Brain pericyte (primary cell): ENCODE measurements at places on chromosomes 4 and X.

- DNase-seq, result no peak
Measured at GRCh38 chr4:132059227-132059626, 1089.9 kb upstream of the PCDH10 start.

- no peak for DNase-seq
Measured at GRCh38 chr4:95213366-95213765, 335.4 kb downstream of the UNC5C start.

DNA sequence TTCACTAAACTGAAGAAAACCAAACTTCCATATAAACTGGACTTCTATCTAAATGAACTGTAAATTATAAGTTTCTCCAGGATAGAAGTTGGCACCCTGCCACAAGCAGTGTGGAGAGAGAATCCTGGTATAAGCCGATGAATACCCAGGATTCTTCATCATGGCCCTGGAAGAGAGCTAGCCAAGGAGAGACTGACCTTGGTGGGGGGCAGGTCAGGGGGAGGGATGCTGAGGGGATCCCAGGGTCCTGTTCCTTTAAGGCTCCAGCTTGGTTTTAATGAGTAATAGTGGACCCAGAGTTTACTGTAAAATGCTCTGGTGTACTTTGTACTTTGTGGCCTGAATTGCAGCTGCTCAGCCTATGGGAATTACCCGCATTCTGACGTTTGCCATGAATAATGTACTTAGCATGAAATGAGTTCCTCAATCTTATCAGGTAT, 16.9 kb downstream of the RASSF6 start:
- no peak for DNase-seq

DNA sequence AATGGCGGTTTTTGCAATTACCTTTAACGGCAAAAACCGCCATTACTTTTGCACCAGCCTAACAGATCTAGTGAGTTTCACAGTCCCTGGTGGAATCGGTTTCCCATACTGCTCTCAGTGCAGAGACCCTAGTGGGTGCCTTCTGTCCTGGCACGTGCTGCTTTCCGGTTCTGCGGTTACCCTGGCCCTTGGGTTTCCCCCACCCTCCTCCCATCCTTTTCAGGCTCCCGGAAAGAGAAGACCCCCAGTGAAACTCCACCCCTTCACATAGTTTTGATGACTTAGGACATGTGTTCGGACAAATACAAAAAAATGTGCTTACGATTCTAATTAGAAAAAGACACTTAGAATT, 36.9 kb downstream of the NLGN3 start:
- DNase-seq, result peak; percentile 0

DNA sequence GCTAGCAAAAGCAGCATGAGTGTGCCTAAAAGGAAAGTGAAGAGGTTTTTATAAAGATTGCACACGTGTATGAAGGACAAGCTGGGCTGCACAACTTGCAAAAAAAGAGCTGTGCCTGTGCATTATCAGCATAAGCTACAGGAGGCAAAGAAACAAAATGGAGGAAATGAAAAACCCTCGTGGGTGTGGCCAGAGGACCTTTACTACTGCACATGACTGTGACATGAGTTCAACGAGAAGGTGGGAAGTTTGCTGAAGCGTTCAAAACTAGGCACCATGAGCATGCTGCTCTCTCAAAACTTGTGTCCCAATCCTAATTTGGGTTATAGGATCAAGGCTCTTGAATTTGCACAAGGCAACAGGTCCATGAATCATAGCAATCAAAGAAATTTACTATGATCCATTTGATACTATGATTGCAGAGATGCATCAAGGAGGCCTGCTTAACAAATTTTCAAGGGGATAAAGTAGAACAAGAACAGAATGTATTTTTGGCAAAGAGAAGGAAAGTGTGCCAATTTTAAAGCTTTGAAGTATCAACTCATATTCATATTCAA, 38.1 kb upstream of the CXorf38 start:
- DNase-seq, result no peak

- no peak for DNase-seq
Measured at GRCh38 chr4:174377613-174378012, 93.9 kb downstream of the CEP44 start.

DNA sequence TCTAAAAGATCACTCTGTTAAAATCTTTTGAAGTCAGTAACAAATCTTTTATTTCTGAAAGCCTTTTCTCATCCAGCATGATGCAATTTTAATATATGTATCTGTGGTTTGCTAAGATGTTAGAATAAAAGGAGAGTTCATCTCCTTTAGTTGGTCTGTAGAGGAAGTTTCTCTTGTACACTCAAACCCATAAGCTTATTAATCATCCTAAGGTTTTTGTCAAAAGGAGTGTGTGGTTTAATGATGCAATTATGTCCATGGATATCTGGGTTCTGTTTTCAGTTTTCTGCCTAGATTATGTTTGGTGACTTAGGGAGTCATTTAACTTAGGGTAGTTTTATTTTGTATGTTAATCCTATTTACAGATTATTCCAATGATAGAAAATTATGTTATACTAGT, 52.1 kb upstream of the NDST4 start:
- no peak for DNase-seq

DNA sequence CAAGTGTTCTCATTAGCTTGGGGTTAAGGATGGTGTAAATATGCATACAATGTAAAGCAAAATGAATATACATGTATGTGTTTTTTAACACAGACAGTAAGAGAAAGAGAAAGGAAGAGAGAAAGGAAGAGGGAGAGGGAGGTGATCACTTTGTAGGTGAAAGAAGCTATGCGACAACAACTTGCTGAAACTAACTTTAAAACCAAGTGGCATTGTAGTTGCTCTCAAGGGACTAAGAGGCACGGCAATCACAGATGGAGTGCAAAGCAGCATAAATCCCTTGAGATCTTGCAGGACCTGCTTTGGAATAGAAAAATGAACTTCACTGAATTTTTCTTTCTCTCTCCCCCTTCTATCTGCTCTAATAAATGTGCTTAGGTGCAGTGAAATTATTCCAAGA, 1665.0 kb upstream of the TENM3 start:
- DNase-seq, result no peak

DNA sequence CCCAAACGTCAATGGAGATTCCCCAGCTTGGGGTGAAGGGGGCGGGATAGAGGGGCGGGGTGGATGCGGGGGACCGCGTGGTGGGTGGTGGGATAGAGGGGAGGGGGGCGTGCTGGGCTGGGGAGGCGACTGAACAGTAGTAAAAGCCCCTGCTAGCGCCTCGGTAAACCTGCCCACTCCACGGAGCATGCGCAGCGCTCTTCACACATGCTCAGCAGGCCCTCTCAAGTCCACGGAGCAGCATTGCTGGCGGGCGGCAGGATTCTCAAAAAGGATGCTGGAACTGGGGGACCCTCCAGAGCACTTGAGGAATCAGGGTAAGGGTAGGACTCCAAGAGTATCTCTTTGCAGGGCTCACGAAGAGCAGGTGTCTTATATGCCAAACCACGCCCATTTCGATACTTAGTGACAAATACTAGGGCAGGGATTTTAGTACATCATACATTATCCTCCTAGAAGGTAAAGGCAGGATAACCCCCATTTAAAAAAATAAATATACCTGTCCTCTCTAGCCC, 378 bp upstream of the RPS6KA6 start:
- DNase-seq, result no peak

DNA sequence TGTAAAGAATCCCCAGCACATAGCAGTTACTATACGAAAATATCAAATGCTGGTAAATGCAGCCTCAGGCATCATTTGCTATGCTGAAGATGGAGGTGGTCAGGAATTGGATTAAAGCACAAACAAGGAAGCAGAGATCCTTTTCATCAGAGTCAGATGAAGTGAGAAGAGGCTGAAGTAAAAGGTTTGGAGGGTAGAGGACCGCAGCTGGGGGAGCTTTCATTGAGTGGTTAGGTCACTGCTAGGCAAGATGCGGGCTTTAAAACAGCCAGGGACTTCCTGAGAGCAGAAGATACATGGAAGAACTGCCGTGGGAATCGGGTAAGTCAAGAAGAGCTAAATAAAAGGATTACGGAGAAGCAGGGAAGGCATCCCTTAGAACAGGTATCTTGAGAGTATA, 351.4 kb downstream of the UNC5C start:
- no peak for DNase-seq

- DNase-seq, result no peak
Measured at GRCh38 chr4:182809417-182810102, 107.6 kb downstream of the DCTD start.

DNA sequence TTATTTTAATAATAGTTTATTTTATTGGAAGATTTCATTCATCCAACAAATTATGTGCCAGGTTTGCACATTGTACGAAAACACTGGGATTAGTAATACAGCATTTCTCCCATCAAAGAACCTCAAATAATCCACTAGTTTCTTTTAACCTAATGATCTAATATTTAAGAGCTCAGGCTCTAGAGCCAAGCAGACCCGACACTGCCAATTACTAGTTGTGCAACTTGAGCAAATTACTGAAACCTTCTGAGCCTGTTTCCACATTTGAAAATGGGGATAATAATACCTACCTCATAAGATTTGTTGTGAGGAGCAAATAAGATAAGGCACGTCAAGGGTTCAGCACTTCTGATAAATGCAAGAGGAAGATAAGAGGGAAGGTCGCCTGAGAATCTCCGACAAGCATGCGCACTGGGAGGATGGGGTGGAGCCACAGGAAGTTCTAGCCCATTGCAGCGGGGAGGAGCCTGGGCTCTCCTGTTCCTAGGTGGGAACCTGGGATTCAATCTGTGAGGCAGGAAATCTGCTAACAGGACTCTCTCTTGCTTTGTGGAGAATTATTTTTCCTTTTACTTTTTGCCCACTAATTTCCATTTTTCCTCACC, 141.5 kb upstream of the SMAD1 start:
- no peak for DNase-seq

- no peak for DNase-seq
Measured at GRCh38 chr4:23130845-23131244, 438.1 kb downstream of the GBA3 start.

DNA sequence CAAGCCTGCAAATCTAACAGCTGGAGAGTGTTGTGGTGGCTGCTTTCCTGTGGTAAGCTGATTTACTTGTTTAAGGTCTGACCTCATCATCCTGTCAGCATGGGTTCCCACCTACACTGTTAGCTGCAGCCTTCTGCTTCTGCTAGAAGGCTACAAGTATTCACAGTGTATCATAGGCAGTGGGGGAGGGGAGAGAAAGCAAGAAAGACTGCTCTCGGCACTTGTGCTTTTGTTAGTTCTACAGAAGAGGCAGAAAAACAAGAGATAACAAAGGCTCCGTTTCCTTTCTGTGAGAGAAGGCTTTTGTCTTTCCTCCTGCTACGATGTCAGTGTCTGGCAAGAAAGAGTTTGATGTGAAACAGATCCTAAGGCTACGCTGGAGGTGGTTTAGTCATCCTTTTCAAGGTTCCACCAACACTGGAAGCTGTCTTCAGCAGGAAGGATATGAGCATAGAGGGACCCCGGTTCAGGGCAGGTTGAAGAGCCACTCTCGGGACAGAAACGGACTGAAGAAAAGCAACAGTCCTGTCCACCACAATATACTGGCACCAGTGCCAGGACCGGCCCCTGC, at the start of gene KLHL4:
KLHL4 (plus strand) TSS at position 232 of the 571 bp plus-strand sequence; CDS start at position 324, 92 bp downstream.
- DNase-seq, result peak; percentile 77

- no peak for DNase-seq
Measured at GRCh38 chr4:10949039-10949733, 264.6 kb upstream of the CLNK start.

DNA sequence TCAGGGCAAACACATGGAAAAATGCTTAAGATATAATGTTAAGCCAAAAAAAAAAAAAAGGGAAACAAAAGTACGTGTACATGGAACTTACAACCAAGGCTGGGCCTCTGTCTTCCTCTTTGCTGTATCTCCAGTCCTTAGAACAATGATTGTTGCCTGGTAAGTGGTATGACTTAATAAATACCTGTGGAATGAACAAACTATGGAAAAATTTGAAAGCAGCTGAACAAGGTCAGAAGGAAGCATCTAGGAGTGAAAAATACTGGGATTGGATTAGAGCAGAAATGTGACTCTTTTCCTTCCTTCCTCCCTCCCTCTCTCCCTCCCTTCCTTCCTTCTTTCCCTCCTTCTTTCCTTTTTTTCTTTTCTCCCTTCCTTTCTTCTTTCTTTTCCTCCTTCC, 54.2 kb upstream of the SMIM10 start:
- DNase-seq, result no peak

DNA sequence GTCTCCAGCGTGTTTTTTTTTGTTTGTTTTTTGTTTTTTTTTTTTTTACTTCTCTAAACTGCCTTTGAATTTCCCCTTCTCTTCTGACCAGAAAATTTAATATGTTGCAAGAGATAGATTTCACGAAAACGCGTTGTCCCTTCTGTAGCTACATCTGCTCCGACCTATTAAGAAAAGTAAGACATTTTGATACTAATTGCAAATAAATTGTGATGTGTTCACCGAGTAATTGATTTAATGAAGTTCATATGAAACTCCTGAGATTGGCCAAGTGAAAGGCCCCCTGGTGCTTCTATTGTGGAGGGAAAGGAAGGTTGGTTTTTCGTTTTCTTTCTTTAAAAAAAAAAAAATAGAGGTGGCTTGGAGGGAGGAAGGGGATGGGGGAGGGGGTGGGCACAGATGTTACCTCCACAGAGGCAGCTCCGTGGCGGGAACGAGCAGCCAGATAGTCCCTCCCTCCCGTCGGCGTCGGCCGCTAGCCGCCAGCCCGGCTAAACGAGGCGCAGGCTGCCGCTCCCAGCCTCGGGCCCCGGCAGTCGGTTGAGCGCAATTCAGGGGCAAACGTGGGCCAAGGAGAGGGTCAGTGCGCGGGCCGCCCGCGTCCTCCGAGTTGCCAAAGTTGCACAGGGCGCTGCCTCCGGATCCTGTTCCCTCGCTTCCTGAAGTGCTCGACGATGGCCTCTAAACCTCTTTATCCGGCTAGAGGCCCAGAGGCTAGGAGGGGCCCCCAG, 139.1 kb upstream of the ZIC3 start:
- no peak for DNase-seq

DNA sequence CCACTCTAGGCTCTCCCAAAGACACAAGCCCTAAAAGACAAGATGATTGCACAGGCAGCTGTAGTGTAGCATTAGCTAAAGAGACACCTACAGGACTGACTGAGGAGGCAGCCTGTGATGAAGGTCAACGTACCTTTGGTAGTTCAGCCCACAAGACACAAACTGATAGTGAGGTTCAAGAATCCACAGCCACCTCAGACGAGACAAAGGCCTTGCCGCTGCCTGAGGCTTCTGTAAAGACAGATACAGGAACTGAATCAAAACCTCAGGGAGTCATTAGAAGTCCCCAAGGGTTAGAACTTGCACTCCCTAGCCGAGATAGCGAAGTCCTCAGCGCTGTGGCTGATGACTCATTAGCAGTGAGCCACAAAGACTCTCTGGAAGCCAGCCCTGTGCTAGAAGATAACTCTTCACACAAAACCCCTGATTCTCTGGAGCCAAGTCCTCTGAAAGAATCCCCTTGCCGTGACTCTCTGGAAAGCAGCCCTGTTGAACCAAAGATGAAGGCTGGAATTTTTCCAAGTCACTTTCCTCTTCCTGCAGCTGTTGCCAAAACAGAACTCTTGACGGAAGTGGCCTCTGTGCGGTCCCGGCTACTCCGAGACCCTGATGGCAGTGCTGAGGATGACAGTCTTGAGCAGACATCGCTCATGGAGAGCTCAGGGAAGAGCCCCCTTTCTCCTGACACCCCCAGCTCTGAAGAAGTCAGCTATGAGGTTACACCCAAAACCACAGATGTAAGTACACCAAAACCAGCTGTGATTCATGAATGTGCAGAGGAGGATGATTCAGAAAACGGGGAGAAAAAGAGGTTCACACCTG, 306.3 kb downstream of the ANK2 start:
- peak; percentile 15 for DNase-seq

GRCh38 chr4:183399616-183400015, 44.8 kb upstream of the CDKN2AIP start:
- no peak for DNase-seq

- DNase-seq, result no peak
Measured at GRCh38 chr4:99966692-99967091, 16.6 kb upstream of the H2AZ1 start.

GRCh38 chrX:138128027-138128671, 562.2 kb downstream of the ZIC3 start:
- no peak for DNase-seq
